Activated naive CD4-positive, alpha-beta T cell treated with anti-CD3 and anti-CD28 coated beads, Interleukin-2, amount 50 U/mL, for 16 hours (primary cell): ENCODE measurements at places on chromosomes 2 and 18.
A peak's percentile ranks its signal among the peaks of the same experiment; 100 is the strongest.

DNA sequence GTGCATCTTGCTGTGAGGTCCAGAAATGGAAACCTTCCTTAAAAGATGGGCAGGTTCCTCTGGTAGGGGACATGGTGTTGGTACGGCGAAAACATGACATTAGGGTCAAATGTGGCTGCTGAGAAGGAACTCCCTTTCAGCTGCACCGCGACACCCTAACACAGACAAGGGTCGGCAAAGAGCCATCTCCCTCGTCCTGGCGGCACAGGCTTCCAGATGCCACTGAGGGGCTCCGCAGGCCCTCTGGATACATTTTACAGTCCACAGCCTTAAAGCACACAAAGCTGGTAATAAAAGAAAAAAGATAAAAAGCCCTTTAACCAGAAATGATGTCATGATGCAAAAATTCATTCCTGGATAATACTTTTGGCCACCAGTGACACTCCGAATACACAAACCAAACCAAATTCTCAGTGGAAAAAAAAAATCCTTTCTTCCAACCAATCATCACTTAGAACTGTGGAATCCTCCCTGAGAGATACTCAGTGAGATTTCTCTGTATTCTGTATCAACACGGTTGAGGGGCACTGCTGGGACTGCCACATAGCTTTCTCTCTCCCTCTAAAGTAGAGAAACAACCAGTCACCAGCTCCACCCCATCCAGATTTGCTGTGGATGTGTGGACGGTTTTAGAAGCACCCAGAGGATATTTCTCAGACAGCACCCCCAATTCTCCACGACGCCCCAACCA is 174.8 kb downstream of the HDAC4 start:
- DNase-seq = no peak

GRCh38 chr2:132252894-132253264 is 91.1 kb upstream of the ANKRD30BL start:
- DNase-seq = no peak

GRCh38 chr2:207710814-207711740 is at the start of gene CCNYL1:
Gene CCNYL1 (plus strand): TSS chr2:207711640. CDS start chr2:207711897, 257 bp downstream.
- DNase-seq = peak; percentile 98

DNA sequence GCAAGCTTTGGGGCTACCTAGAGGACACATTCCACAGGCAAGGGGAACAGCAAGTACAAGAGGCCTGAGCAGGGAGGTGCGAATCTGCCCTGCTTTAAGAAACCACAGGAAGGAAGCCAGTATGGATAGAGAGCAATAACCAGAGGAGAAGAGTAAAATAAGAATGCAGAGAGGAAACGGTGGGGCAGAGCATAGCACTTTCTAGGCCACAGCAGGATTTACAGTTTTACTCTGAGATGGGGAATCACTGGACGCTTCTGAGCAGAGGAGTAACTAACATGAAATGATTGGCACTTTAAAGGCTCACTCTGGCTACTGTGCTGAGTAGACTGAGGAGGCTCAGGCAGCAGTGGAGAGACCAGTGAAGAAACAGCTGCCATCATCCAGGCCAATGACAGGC is 23.8 kb downstream of the AAK1 start:
- no peak for DNase-seq

DNA sequence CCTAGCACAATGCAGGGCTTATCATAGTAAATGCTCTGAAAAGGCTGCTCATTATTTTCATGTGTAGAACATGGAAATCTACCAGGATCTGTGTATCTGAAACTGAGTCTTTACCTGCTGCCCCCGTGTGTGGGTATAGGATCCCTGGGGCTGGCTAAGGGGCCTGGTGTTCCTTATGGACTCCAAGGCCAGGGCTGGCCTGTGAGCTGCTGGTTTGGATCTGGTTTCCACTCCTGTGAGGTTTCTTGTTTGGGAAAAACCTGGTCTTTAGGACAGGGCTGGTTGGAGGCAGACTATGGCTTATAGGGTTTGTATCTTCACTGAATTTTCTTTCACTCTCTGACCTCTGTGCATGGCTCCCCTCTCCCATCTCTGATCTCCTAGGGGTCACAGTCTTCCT is 80.8 kb downstream of the DYSF start:
- no peak for DNase-seq

GRCh38 chr2:4900861-4901770 is 791.1 kb upstream of the SOX11 start:
- DNase-seq = no peak

DNA sequence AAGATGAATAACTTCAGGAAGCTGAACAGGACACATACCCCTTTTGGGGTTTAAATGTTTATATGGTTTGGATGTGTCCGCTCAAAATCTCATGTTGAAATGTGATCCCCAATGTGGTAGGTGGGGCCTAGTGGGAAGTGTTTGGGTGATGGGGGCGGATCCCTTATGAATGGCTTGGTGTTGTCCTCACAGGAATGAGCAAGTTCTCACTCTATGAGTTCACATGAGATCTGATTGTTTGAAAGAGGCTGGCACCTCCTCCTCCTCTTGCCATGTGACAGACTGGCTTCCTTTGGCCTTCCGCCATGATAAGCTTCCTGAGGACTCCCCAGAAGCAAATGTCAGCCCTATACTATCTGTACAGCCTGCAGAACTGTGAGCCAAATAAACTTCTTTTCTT is 88.6 kb upstream of the ZNF532 start:
- DNase-seq = no peak

- no peak for DNase-seq
Measured at GRCh38 chr2:37306024-37306423, 18.6 kb downstream of the PRKD3 start.

GRCh38 chr2:239114616-239115265 is 266.9 kb downstream of the TWIST2 start:
- no peak for DNase-seq

- no peak for DNase-seq
Measured at GRCh38 chr18:49169037-49169521, 218.3 kb upstream of the SMAD7 start.

GRCh38 chr2:9590641-9591040 is 35.0 kb upstream of the ADAM17 start:
- DNase-seq = no peak

DNA sequence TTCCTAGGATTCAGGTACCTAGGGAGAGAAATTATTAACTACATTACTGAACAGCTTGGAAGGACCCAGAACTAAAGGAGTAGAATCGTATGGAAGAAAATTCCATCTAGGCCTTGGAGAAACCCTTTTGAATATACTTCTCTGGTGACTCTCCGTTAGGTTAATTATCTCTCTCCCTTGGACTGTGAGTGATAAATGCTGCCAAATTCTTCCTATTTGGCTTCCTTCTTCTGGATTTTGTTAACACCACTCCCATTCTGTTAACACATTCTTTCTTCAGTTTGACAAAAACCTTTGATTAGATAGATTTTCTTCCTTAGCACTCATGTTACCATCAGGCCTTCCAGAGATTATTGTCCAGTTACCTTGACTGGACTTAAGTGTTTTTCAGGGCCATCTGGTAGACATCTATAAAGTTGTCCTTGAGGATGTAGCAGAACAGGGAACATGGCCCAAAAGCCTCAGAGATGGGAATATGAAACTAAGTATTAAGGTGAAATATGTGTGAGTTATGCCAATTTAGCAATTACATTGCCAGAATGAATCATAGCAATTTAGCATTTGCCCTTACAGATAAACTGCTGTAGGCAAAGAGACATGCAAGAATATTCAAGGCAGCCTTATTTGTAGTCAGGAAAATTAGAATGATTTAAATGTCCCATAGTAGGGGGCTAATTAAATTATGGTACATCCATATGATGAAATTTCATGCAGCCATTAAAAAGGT is 6.7 kb downstream of the CYP27A1 start:
- DNase-seq = no peak

GRCh38 chr2:177024765-177025164 is 187.8 kb upstream of the HNRNPA3 start:
- DNase-seq = no peak

DNA sequence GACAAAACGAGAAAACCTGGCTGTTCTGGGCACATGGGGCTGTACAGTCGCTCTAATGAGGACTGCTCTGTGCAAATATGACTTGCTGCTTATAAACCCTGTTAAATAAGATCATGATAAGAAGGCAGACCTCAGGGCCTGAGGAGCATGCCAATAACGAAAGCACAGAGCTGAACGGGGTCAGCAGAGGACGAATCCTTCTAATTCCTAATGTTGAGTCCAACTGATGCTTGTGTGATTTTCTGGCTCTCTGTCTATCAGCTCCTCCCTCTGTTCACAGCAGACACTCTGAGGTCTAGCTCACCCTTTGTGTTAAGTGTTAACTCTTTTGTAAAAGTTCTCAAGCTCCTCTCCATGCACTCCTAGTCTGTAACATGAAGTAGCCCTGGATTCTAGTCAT is 167.2 kb upstream of the REV1 start:
- DNase-seq = no peak

- DNase-seq = no peak
Measured at GRCh38 chr2:137493261-137493660, 471.0 kb upstream of the HNMT start.

GRCh38 chr2:33681364-33681757 is 82.3 kb upstream of the FAM98A start:
- no peak for DNase-seq

- DNase-seq = no peak
Measured at GRCh38 chr2:68878071-68878711, 7.0 kb upstream of the BMP10 start.

DNA sequence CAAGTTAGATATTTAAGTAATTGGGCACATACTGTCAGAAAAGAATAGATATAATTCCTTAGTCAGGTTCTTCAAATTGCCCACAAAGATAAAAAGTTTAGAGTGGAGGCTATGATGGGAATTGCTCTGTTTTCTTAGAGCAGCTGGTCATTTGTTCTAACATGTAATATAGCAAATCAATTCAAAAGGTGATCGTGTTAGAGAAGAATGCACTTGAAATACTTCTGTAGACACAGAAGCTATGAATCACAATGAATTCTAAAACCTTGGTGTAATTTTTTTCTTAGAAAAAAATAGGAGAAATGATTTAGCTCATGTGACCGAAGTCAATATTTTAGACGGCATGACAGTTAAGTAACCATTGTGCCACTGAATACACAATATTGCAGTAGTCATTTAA is 918.1 kb upstream of the LRATD1 start:
- DNase-seq = no peak

GRCh38 chr2:26448651-26449050 is 29.3 kb downstream of the OTOF start:
- DNase-seq = no peak

GRCh38 chr18:37421341-37422077 is 144.1 kb downstream of the CELF4 start:
- no peak for DNase-seq

GRCh38 chr2:213002383-213002782 is 149.0 kb downstream of the IKZF2 start:
- no peak for DNase-seq

DNA sequence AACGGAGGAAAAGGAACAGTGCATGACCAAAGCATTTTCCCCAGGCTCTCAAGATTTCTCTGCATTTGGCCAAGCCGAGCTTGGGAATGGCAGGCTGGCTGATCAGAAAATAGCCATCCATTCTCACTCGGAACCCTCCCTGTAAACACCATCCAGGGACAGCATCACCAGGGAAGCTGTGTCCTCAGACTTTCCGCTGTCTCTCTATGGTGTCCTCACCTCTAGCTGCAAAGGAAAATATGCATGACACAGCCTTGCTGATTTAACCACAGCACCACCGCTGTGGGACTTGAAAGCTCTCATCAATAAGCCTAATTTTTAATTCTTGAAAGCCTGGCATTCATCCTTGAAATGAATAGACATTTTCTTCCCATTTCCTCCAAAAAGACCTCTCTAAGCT is 311.7 kb downstream of the EIPR1 start:
- no peak for DNase-seq

GRCh38 chr2:168396131-168396530 is 59.9 kb upstream of the CERS6 start:
- DNase-seq = no peak

- DNase-seq = no peak
Measured at GRCh38 chr2:131567891-131568290, 40.2 kb downstream of the CCDC74A start.

DNA sequence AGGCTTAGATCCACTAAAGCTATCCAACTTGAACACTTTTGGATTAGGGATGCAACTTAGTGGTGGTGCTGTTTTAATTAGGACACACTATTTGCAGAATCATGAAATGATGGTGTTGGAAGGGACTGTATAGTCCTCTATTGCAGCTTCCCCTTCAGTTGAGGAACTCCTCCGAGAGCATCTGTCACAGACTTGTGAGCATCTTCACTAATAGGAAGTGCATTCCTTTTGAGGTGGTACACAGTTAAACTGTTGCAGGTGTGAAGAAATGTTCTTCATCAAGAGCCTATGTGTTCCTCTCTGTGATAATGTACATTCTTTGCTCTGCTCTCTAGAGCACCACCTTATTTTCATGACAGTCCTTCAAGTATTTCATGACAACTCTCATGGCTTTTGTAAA is 197.4 kb downstream of the CAMKMT start:
- DNase-seq = no peak

- no peak for DNase-seq
Measured at GRCh38 chr2:19416784-19417684, 58.6 kb upstream of the OSR1 start.

DNA sequence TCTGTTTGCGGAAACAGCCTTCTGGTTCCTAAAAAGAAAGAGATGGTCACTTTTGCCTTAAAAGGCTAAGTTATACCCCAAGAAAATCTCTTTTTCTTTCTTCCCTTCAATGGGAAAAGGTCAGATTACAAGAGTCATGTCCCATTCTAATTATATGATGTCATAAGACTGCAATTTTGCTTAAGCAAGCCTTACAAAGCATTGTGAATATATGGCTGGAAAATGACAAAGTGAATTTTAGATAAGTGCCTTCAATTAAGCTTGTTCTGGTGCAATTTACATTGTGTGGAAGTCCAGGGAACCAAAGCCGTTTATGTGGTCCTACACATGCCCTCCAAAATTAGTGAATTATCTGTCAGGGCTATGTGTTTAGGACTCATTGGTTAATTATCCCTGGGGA is 7.6 kb upstream of the BMP10 start:
- no peak for DNase-seq

GRCh38 chr2:208363485-208363884 is 43.1 kb upstream of the PTH2R start:
- no peak for DNase-seq

GRCh38 chr18:58525928-58526424 is 102.9 kb downstream of the ALPK2 start:
- DNase-seq = no peak

DNA sequence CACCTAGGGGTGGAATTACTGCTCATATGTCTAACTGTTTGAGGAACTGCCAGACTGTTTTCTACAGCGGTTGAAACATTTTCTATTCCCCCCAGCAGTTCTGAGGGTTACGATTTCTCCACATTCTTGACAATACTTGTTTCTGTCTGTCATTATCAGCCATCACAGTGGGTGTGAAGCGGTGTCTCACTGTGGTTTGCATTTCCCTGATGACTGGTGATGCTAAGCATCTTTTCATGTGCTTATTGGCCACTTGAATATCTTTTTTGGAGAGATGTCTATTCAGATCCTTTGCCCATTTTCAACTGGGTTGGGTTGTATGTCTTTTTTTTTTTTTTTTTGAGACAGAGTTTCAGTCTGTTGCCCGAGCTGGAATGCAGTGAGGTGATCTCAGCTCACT is 63.0 kb downstream of the ADNP2 start:
- DNase-seq = no peak

- DNase-seq = no peak
Measured at GRCh38 chr2:64635976-64636911, 17.5 kb downstream of the SERTAD2 start.
